Cardiac muscle cell (in vitro differentiated cells and primary cell): ENCODE measurements at places on chromosomes 6 and 20.

- H3K4me1 ChIP-seq: no peaks in the 10 kb centered on the region
- H3K27ac ChIP-seq: no peak overlapping the region
- peaks cover 12% of the 10 kb centered on the region for H3K36me3 ChIP-seq
- DNase-seq: no peak
- no peak overlapping the region for H3K4me3 ChIP-seq
These were observed 9.3 kb upstream of the NNAT start for GRCh38 chr20:37511610-37512275.

DNA sequence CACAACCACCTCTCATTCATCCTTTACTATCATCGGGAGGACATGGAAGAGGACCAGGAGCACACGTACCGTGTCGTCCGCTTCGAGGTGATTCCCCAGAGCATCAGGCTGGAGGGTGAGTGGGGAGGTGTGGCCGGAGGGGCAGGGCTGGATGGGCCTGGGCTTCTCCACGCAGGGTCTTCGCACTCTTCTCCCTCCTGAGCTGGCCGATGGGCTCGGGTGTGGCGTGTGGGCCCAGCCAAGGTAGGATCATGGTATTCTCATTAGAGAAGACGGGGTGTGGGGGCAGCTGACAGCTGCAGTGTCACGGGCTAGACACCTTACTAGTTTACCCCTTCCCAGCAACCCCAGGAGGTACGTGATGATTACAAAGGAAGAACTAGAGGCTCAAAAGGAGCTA is 33.5 kb downstream of the TM9SF4 start:
- peaks cover 52% of the 10 kb centered on the region for H3K36me3 ChIP-seq
- DNase-seq: no peak
- no peaks in the 10 kb centered on the region for H3K4me1 ChIP-seq
- no peak overlapping the region for H3K27ac ChIP-seq
- no peaks in the 10 kb centered on the region for H3K27me3 ChIP-seq

DNA sequence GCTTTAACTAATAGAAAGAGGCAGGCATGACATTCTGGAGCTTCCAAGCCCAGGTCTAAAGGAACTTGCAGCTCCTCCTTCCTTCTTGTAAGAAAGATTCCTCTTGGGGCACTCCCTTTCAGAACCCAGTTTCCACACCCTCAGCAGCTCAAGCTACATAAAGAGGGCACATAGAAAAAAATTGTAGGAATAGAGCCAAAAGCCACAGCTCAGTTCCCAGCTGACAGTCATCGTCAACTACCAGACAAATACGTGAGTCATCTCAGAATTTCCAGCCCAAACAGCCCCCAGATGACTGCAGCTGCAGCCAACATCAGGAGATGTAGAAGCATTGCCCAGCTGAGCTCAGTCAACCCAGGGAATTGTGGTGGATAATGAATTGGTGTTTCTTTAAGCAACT is 349.8 kb upstream of the ARID1B start:
- DNase-seq: no peak
- no peaks in the 10 kb centered on the region for H3K27me3 ChIP-seq
- H3K4me3 ChIP-seq: no peak overlapping the region
- no peaks in the 10 kb centered on the region for H3K4me1 ChIP-seq

- DNase-seq: no peak
- no peaks in the 10 kb centered on the region for H3K36me3 ChIP-seq
- no peaks in the 10 kb centered on the region for H3K27me3 ChIP-seq
- H3K4me3 ChIP-seq: no peak overlapping the region
These were observed 18.9 kb downstream of the MAN1A1 start for GRCh38 chr6:119330520-119331113.

DNA sequence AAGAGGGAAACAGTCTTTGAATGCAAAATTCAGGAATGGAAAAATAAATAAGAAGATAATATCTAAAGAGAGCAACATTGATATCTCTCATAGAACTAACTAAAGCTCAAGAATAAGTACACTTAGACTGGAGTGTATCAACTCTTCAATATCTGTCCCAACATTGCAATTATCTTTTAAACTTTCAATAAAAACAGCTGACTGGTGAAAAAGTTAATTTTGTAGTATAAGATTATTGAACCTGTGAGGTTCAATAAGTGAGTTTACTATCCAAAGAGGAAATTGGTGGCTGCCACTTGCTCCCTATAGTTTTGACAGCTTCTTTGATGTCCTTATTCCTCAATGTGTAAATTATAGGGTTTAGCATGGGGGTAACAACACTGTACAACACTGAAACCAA is 13.7 kb downstream of the OR5V1 start:
- H3K4me1 ChIP-seq: no peaks in the 10 kb centered on the region
- H3K4me3 ChIP-seq: no peak overlapping the region
- no peaks in the 10 kb centered on the region for H3K27me3 ChIP-seq
- H3K36me3 ChIP-seq: no peaks in the 10 kb centered on the region
- no peak overlapping the region for H3K27ac ChIP-seq

DNA sequence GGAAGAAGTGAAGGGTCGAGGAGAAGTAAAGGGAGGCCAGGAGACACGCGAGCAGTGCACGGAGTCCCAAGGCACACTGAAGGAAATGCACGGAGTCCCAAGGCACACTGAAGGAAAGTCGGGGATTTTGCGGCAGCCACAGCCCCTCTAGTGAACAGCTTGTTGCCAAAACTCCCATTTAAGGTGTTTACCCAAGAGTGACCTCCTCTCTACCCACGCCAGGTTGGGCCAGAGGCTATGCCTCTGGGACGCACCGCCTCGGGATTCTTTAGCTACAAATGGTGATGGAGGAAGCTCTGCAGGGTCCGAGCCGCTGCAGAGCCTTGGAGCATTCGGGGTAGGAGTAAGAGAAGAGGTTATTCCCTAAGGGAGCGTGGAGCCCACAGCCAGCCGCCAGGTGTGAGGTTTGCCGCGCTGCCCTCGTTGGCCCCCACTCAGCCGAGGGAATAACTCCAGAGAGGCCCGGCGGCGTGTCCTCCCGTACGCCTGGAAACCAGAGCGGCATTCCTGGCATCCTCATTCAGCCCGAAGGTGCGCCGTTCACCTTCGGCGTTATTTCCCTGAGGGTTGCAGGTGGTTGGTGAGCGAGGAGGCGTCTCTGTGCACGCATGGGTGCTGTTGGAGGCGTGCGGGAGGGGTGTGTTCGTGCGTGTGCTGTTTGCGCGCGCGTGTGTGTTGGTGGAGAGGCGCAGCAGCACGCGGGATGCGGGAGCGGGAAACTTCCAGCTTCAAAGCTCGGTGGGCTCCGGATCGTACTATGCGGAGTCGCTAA is 3.4 kb upstream of the MAFB start:
- no peak for DNase-seq
- H3K36me3 ChIP-seq: no peaks in the 10 kb centered on the region
- H3K27ac ChIP-seq: no peak overlapping the region

DNA sequence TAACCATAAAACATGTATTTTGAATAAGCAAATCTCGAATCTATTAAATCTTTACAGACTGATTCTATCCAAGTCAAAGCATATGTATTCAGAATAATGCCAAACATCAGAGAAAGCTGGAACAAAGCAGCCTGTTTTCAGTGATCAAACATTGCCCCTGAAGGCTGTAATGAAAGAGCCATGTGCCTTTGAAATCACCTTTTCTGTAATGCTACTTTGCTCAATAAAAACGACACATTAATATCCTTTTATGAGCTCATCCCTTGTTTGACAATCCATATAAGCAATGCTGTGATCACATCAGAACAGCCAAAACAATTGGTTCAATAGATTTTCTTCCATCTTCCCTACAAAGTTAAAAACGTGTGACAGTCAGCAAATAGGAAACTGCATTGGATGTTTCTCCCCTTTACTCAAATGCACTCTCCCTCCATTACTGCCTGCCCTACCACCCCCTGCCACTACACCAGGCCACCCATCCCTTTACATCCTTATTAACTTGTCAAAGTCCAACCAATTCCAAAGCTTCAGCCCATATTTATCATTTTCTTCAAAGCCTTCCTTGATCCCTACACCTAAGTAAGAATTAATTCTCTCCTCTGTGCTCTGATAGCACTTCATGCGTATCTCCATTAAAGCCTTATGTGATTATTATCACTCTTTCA is 42.0 kb downstream of the THEMIS start:
- DNase-seq: no peak
- H3K4me3 ChIP-seq: no peak overlapping the region
- H3K27me3 ChIP-seq: no peaks in the 10 kb centered on the region
- no peaks in the 10 kb centered on the region for H3K4me1 ChIP-seq
- no peak overlapping the region for H3K27ac ChIP-seq
- H3K36me3 ChIP-seq: no peaks in the 10 kb centered on the region

GRCh38 chr20:35831029-35831428 is 59.2 kb downstream of the PHF20 start:
- peaks cover 14% of the 10 kb centered on the region for H3K4me1 ChIP-seq
- no peaks in the 10 kb centered on the region for H3K36me3 ChIP-seq
- H3K27ac ChIP-seq: no peak overlapping the region
- no peak overlapping the region for H3K4me3 ChIP-seq

GRCh38 chr20:14715400-14715799 is 378.0 kb upstream of the FLRT3 start:
- H3K36me3 ChIP-seq: no peaks in the 10 kb centered on the region
- no peaks in the 10 kb centered on the region for H3K27me3 ChIP-seq
- no peak overlapping the region for H3K27ac ChIP-seq
- no peak for DNase-seq
- no peak overlapping the region for H3K4me3 ChIP-seq

DNA sequence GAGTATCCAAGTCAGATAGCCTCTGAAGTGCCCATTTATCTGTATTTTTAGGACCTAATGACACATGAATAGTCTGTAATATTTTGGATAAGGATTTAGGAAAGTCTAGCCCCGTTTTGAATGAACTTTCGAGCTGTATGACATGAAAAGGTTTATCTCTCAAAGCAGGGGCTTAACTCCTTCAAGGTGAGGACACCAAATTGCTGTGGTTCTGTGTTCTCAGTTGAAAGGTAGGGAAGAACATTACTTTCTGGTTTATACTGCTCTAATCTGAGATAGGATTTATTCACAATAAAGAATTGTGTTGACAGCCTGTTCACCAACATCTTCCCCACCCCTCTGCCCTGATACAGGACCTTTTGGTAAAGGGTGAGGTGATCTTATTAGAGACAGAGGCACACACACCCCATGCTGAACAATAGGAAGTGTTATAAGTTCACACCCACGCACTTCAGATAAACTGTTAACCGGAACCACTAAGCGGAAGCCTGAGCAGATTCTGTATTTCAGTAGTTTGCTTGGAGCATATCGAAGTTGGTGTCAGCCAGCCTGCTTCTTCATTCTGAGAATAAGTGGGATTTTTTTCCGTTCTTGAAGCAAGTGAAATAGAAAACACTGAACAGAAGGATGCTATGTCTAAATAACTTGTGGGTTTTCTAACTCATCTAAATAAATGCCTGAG is 223.3 kb downstream of the TMEM242 start:
- H3K27ac ChIP-seq: no peak overlapping the region
- H3K27me3 ChIP-seq: no peaks in the 10 kb centered on the region
- no peak overlapping the region for H3K4me3 ChIP-seq
- peak; percentile 69 for DNase-seq

GRCh38 chr6:84791233-84791632 is 26.8 kb upstream of the TBX18 start:
- no peaks in the 10 kb centered on the region for H3K27me3 ChIP-seq
- H3K27ac ChIP-seq: no peak overlapping the region
- H3K4me1 ChIP-seq: no peaks in the 10 kb centered on the region
- H3K4me3 ChIP-seq: no peak overlapping the region
